AG08396 (cell line): ENCODE measurements at places on chromosomes 16 and 17.

DNA sequence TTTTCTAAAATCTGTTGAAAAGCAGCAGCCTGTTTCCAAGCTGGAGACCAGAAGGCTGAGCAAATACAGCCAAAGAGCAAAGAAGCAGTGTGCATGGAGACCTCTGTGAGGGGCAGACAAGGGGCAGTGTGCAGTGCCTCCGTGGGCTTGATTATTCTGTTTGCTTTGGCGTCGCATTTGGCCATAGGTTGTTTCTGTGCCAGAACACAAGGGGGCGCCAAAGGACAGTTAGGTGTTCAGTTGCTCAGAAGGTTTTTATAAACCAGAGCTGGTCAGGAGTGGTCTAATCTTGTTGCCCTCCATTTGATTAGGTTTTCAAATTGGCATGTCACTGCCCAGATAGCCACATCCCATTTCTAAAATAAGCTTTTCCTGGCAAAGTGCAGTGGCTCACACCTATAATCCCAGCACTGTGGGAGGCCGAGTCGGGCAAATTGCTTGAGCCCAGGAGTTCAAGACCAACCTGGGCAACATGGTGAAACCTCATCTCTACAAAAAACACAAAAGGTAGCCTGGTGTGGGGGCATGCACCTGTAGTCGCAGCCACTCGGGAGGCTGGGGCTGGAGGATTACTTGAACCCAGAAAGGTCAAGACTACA, 10.6 kb downstream of the MYH3 start:
- DNase-seq = peak; percentile 71

GRCh38 chr16:69906838-69907401, 44.2 kb upstream of the CLEC18A start:
- DNase-seq = peak; percentile 57

- no peak for DNase-seq
Observed at GRCh38 chr17:72095316-72095715, 25.5 kb upstream of the SOX9 start.

DNA sequence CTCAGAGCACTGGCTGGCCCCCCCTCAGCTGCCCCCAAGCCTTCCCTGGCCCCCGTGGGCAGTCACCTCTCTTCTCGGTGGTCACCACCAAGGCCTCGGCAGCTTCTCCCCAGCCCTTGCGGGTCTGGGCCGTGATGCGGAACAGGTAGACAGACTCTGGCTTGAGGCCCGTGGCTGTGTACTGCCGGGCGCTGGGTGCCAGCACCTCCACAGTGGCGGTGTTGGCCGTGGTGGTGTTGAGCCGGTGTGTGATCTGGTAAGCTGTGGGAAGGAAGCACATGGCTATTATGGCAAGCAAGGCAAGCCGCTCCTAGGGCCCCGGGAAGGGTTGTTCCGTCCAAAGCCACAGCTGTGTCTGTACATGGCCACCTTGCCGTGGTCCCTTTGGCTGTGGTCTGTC, 78.4 kb upstream of the CDC42EP4 start:
- DNase-seq = no peak

DNA sequence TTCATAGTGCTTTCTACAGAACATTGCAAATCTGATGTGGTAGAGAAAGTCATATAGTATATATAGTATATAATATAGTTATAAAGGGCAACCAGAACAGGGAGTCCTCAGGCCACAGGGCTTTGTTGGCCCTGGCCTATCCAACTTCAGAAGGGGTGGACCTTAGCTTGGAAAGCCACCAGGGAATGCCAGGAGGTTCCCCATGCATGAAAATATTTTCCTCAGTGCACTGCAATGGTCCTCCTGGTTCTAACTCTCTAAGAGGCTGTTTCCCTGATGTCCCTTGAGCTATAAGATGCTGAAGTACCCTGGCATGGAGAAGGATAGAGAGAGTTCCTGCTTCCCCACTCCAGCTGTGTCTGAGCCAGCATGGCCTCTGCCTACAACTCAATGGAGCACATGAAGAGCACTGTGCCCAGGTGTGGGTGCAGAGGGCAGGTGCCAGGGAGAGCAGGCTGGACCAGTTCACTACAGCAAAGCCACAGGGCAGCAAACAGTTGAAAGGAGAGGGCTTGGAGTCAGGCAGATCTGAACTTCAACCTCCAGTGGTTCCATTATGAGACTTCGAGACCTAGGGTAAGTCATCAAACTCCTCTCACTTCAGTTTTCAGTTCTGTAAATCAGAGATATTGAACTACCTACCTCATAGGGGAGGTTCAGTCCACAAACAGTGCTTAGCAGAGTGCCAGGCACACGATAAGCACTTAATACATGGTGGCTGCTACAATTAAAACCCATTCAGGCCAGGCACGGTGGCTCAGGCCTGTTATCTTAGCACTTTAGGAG, 183.1 kb downstream of the SALL1 start:
- no peak for DNase-seq

- no peak for DNase-seq
Observed at GRCh38 chr17:17757956-17758845, 76.9 kb downstream of the RAI1 start.

GRCh38 chr16:17211797-17212196, 259.0 kb downstream of the XYLT1 start:
- no peak for DNase-seq

- DNase-seq = no peak
Observed at GRCh38 chr16:8537691-8538342, 52.5 kb downstream of the TMEM114 start.

- peak; percentile 36 for DNase-seq
Observed at GRCh38 chr16:951660-952301, 19.0 kb downstream of the LMF1 start.

DNA sequence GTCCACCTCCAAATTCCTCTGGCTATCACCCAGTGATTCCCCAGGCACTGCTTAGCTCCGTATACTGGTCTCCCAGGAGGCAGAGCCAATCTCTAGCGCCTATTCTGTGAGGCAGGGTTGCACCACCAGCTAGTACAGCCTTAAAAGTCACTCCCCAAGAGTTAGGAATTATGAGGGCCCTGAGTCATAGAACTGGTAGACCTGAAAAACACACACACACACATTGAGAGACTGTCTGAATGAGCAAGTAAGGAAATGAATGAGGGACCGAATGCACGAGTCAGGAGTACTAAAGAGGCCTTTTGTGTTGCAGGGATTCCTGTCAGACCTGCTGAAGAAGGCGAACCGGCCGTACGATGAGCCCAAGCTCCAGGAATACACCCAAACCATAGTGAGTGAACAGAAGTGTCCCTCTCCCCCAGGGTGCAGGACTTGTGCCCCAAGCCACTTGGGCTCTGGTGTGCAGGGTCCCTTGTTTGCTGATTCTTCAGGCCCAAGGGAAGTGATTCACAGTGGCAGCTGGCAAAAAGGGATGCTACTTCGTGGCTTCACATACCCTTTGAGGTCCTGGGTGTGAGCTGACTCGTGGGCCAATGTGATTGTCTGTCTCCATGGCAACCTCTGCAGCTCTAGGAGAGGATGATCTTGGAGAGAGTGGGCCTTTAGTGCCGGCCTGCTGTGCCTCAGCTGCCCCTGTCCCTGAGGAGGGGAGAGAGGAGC, 24.7 kb downstream of the CALB2 start:
- no peak for DNase-seq
